Hepatic stellate cell (primary cell): ENCODE measurements at places on chromosomes 13 and 19.

- DNase-seq = no peak
Observed at GRCh38 chr13:58680115-58680514, 1048.6 kb downstream of the PCDH17 start.

DNA sequence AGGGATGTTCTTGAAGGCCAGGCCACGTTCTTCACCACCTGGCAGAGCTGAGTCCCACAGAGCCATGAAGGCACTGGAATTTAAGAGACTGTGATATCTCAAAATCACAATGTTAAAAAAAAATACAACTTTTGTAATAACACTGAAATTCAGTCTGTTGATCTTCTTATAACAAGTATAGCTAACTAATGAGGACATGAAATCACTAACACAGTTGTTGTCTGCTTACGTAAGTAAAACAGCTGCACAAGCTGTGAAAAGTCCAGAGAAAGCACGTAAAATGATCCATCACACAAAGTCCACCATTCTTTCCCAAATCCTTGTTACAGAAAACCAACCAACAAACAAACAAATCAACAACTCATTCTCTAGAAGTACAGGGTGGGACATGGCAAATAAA, 32.9 kb downstream of the FLT3 start:
- DNase-seq = no peak

DNA sequence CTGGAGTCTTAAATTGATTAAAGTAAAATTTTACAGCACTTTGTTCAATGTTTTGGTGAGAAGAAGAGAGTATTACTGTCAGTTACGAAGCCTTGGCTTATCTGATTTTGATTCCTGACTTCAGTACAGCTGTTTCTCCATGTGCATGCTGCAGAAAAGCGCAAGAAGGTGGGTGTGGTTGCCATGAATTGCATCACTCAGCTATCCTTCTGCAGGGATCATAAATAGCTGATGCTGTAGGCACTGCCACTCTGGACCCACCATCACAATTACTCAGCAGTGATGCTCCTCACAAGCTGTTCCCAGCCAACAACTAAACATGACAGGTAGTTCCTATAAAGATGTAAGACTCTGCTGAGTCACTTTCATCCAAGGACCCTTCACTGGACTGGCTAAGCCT, 321.2 kb downstream of the IRS2 start:
- DNase-seq = no peak

- DNase-seq = no peak
Observed at GRCh38 chr19:46599716-46600373, 1.3 kb upstream of the CALM3 start.

DNA sequence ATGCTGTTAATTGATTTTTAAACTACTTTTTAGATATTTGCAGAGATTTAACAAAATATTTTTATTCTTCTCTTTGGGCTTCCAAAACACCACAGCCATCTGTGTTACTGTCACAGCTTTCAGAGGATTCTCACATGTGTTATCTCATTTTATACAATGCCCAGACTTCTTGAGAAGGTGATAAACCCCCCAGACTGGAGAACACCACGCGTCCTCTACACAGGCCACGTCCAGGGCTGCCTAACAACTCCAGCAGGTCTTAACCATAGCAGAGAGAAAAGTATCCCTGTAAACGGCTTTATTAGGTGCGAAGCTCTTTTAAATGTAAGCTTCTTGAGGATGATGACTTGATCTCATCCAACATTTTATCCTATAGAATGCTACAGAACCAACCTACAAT, 2.0 kb downstream of the GPR183 start:
- DNase-seq = no peak

GRCh38 chr13:51881296-51881695, 19.5 kb downstream of the CCDC70 start:
- DNase-seq = no peak

GRCh38 chr19:14089662-14090508, 666 bp downstream of the SAMD1 start:
- peak; percentile 75 for DNase-seq

DNA sequence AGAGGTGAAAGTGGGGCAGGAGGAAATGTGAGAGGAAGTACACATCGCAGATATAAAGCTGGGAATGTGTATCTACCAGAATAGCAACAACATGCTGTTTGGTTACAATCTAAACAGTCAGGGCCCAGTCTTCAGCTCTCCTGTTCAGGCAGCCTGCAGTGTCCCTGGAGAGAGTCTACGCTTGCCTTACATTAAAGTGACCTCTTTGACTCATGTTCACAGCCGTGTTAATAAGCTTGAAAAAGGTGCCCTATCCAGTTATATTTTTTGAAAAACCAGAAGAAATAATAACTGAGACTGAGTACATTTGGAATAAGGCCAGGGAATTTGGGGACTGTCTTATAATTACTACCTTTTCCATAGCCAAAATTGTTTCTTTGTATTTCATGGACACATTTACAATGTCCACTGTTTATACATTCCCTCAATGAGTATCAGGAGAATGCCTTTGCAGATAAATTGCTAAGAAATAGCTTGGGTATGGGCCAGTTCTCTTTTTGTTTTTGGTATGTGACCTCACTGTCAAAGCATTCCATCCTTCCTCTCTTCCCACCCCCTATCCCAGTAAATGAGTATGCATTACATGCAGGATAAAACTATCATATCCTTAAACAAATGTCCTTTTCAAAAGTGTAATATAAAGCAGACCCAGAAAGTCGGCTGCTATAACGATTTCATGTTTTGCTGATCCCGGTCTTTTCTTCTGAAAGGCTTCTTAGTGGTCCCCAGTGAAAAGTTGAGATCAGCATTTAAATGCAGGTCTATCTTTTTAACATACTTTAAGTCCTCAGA, 82.6 kb downstream of the PCDH9 start:
- peak; percentile 28 for DNase-seq

- no peak for DNase-seq
Observed at GRCh38 chr19:54317108-54317964, 4.4 kb upstream of the LILRA5 start.

DNA sequence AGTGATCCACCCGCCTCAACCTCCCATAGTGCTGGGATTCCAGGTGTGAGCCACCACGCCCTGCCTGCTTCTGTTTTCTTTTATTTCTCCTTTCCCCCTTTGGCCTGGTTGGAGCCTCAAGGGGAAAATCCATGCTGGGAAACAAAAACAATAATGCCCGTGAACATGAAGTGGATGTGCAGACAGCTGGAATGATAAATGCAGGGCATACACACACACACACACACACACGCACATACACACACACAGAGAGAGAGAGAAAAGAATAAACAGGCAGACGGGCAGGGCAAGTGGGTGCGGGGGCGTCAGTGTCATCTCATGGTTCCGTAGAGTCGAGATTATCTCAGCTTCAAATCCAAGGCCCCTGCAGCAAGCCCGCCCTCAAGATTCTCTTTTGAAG, 4.4 kb upstream of the PLEKHF1 start:
- no peak for DNase-seq

DNA sequence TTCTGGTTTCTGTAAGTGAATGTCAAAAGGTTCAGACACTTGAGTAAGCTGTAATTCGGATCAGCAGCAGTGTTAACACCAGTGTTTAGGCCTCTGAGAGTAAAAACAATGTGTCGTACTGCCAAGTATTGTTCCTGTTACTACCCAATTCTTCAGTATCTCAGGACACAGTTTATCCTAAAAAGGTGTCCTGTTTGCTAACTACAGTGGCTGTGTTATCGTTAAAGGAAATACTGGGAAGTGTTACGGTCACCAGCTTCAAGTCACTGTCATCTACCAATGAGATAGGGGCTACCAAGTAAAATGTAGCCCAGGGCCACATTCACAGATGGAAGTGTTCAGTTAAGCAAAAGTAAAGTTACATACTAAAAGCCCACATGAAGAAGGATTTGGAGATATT, 2.3 kb upstream of the UPF3A start:
- DNase-seq = no peak

GRCh38 chr19:49672131-49672919, 4.7 kb upstream of the PRMT1 start:
- peak; percentile 87 for DNase-seq

GRCh38 chr19:50500753-50501151, 10.2 kb downstream of the JOSD2 start:
- no peak for DNase-seq
